Stimulated activated CD4-positive, alpha-beta T cell treated with anti-CD3 and anti-CD28 coated beads, Interleukin-12 subunit alpha, Interleukin-12 subunit beta, amount 100 ng/mL, for 24 hours (primary cell): ENCODE measurements at places on chromosomes 11 and 22.

GRCh38 chr22:27099946-27100722, 442.7 kb downstream of the MIAT start:
- DNase-seq, result no peak

GRCh38 chr22:32482708-32483107, 8.1 kb downstream of the FBXO7 start:
- peak; percentile 24 for DNase-seq

- no peak for DNase-seq
Measured at GRCh38 chr11:10492084-10492483, 37.0 kb downstream of the AMPD3 start.

GRCh38 chr22:43007519-43008102, 7.3 kb downstream of the PACSIN2 start:
- DNase-seq, result no peak

DNA sequence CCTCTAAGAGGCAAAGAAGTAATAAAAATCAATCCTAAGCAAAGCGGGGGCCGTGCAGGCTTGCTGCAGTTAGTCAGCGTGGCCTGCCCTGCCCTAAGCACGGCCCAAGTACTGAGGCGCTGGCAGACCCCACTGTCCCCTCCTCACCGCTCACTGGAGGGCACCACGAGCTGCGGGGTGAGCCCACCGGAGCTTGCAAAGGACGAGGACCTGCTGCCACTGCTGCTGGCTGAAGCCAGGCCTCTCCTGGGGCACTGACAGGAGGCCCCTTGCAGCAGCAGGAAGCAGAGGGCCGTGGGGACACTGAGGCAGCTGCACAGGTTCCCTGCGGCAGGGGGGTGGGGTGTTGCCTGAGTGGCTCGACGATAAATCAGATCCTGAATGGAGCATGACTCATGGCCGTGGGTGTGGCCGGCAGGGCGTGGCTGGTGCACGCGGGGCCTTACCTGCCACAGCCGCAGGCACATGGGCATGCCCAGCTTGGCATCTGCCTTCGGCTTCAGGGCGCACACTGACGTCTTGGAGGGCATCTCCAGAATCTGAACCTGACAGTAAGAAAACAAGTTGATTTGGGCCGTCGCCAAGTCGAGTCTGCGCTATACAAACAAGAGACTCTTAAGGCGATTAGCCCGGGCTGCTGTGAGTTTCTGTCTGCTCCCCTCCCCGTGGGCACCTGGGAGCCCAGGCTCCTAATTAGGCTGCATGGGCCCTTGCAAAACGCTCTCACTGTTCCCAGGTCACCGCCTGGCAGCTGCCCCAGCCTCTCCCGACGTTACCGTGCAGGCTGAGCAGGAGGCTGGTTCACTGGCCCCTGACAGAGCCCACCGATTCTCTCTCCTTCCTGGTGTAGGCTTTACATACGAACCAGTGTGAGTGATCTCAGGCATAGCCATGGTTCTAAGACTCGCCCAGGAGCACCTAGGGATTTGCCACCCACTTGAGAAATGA, 45.9 kb downstream of the TBX1 start:
- DNase-seq, result no peak

DNA sequence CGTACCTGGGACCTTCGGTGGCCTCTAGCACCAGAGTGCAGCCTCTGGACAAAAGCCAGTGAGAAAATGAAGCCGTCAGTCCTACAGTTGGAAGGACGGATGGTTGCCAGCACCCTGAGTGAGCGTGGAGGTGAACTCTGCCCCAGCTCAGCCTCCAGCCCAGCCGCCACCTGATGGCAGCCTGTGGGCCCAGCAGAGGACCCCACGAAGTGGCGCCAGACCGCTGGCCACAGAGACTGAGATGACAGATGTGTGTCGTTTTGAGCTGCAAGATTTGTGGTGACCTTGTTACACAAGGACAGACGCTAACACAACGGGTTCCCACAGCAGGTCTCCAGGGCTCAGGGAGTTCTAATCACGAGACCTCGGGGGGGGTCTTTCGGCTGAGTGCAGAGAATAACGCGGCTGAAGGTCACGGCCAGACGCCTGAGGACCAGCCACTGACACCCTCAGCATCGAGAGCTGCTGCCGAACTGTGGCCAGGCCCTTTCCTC, 75.0 kb downstream of the BRD1 start:
- no peak for DNase-seq

GRCh38 chr11:121417055-121417551, 35.0 kb upstream of the SORL1 start:
- DNase-seq, result no peak

DNA sequence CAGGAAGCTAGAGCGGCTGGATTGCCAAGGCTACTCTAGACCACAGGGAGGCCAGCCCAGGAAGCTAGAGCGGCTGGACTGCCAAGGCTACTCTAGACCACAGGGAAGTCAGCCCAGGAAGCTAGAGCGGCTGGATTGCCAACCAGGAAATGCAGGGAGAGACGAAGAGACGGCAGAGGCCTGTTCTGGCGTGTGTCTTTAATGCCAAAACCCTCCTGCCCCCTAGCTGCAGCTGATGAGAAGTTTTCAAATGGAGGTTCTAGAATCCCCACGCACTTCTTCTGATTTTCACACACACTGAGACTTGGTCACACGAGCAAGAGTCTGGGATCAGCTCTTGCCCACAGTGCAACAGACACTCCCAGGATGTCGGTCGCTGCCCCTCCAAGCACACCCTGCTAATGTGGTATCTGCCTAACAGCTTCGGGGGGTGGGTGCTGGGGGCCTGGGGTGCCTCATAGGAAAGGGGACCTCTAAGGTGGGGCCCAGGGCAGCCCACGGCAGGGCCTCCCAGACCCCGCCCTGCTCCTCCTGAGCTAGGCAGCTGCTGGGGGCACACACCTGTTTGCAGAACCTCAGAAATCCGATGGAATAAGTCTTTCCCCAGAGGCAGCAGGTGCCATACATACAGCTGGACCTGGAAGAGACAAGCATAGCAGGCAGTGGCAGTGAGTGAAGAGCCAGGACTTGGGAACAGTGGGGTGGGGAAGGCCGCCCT, 28.5 kb downstream of the MAFF start:
- no peak for DNase-seq

DNA sequence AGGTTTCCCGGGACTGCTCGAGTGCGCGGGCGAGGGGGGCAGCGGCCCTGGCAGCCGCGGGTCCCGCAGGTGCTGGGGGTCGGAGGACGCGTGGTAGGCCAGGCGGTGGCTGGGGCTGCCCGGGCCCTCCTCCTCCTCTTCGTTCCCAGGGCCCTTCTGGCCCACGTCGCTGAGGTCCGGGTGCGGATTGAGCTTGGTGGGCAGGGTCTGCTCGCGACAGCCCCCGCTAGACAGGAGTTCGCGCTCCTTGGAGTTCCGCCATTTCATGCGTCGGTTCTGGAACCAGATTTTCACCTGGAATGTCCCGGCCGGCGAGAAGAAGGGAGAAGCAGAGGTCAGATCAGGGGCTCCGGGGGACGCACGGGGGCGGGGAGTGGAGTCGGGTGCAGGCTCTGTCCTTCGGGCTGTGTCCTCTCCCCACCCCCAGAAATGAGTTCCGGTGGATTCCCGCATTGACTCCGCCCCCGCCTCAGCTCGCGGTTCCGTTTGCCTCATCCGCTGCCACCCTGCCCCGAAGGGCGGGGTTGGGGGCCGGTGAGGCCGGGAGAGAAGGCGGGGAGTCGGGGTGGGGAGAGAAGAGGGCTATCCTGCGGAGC, 3.9 kb downstream of the DBX1 start:
- DNase-seq, result no peak

GRCh38 chr11:18849406-18849805, 57.8 kb upstream of the PTPN5 start:
- no peak for DNase-seq

DNA sequence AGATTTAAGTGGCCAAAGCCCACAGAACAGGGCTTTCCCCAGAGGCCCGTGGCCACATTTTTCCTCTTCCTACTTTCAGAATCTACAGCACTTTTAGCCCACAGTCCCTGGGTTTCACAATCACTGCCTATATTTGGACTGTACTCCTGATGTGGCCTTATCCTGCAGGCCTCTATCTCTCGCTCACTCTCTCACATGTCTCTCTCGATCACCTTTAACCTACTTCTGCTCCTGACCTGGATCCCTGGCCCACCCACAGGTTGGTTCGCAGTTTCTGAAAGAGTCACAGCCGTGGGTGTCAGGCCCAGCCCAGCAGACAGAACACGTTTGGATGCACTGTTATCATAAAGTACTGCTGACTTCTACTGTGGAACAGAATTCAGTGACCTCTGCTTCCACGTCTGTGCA, 55.5 kb downstream of the LARGE1 start:
- DNase-seq, result no peak

- DNase-seq, result no peak
Measured at GRCh38 chr11:313304-313786, 495 bp upstream of the IFITM1 start.

DNA sequence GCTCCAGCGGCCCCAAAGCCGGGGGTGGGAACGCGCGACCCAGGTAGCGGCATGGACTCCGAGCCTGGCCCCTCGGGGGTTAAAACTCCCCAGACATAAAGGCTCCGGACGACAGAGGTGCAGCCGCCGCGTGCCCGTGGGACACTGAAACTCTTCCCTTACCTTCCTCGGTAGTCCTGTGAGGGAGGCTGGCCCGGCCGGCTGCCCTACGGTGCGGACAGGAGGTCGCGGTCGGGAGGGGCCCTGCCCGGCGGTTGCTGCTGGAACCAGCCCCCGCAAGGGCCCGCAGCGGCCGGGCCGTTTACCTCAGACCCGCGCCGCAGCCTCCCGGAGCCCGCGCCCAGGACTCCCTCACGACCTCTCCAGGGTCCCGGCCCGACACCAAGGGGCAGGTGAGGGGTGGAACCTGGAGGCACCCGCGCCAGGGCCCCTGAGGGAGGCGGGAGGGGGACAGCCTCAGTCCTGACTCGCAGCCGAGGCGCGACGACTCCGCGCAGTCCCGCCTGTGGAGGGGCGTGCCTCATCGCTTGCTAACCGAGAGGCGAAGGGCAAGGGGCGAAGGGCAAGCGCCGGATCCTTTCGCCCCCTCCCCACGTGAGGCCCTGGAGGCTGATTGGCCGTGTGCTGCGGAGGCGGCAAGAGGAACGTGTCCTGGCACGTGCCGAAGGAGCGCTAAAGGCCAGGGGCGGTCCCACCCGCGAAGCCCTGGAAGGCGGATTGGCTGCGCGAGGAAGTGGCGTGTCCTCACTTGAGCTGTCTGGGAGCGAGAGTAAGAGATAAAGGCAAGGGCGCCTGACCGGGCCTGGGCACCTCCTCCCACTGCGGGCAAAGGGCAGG, at the start of gene UPB1:
Gene UPB1, plus strand, starts transcription at position 805 of the 837 bp plus-strand sequence. CDS start 72 bp downstream, outside the sequence.
- DNase-seq, result no peak

DNA sequence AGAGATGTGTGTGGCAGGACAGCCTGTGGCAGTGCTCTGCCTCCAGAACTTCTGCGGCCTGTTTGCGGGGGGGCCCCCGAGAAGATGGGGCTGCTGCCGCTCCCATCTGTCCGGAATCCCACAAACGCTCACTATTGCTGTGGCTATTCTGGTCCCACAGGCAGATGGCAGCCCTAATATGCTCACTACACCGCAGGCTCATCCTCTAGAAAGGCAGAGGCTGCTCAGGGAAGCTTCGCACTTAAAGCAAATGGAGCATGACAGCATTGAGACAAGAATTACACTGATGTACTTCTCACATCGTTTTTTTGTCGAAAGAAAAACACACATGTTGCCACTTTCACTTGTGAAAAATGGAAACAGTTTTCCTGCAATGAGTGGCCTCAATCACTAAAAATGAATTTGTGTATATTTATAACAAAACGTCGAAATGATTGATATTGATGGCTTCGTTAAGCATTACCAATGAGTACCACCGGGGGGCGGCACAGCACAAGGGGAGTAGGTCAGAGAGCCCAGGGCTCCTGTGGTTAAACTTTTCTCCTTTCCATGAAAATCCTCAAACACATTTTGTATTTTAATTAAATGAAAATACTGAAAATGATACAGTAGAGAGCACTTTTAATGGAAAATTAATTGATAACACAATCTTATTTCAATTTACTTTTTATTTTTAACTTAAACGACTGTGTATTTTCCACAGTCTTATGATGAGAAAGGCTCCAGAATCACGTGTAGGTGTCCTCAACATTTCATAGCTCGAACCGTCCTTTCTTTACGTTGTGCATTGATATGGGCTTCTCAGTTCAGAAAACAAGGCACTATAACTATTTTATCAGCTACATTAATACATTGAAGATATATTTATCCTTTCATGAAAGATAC, 69.1 kb downstream of the CTTN start:
- peak; percentile 59 for DNase-seq

DNA sequence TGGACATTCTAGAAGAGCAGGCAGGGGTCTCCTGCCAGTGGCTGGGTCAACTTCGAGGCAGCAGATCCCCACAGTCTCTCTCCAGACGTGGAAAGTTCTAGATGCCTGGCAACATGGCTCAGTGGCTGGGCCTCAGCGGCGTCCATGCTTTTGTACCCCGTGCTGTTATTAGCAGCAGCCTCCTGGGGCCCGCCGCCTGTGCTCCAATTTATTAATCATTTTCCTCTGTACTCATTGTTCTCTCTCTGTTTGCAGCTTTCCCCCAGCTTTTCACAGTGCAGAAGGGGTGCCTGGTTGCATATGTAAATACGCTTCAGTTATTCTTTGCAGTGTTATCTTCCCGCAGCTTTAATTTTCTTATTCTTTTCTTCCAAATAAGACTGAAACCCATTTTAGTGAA, 515.1 kb downstream of the TBC1D22A start:
- no peak for DNase-seq

- peak; percentile 65 for DNase-seq
Measured at GRCh38 chr11:124762105-124762623, at the start of gene ESAM. Gene ESAM, minus strand, starts transcription at chr11:124762290. Its CDS starts 136 bp downstream, at chr11:124762154.

DNA sequence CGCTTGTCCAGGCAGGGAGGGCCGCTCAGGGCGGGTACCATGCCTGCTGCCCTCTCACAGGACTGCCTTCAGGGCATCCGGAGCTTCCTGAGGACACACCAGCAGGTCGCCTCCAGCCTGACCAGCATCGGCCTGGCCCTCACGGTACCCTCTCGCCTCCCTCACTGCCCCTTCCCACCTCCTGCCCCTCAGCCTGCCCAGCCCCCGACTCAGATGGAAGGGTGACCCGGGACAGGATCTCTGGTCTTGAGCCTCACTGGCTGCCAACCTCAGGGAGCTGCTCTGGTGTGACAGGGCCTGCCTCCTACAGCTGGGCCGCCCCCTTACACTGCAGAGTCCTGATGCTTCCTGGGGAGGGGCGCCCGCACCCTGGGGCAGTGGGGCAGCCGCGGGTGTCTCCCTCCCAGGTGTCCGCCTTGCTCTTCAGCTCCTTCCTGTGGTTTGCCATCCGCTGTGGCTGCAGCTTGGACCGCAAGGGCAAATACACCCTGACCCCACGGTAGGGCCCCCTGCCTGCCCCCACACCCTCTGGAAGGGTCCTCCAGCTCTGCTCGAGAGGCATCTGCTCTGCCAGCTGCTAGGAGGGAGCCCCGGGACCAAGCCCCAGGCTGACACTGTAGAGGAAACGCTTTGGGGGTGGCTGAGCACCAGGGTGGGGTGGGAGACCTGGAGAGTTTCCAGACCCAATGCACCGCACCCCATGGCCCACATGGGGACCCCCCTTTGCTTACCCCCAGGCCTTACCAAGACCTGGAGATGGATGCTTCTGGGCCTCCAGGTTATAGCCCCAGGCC, 14.6 kb downstream of the TSPAN32 start:
- DNase-seq, result no peak
